ENCODE measurements at places on chromosomes 13 and 19.

- no peak for DNase-seq
Observed at GRCh38 chr13:51155776-51156515, 44.9 kb upstream of the C13orf42 start.

GRCh38 chr19:7856679-7857663 lies 17.2 kb downstream of the PRR36 start:
- DNase-seq: no peak

DNA sequence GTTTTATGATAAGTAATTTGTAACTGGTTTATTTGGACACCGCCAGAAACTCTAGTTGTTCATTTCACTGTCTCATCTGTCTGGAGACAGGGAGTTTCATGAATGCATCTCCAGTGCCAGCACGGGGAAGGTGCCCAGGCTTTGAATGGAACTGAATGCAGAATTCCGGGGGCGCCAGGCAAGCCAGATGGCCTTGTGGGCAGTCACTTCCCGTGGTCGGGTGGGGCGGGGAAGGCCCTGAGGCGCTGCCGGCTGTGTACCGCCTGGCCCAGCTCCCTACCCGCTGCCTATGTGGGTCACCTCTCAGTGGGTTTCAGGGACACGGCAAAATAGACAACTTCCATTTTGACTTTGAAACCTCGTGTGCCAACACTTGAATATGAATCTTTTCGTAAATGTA lies 28.8 kb upstream of the MCF2L start:
- no peak for DNase-seq

GRCh38 chr19:12880551-12881171 lies 588 bp downstream of the DNASE2 start:
- DNase-seq: no peak

DNA sequence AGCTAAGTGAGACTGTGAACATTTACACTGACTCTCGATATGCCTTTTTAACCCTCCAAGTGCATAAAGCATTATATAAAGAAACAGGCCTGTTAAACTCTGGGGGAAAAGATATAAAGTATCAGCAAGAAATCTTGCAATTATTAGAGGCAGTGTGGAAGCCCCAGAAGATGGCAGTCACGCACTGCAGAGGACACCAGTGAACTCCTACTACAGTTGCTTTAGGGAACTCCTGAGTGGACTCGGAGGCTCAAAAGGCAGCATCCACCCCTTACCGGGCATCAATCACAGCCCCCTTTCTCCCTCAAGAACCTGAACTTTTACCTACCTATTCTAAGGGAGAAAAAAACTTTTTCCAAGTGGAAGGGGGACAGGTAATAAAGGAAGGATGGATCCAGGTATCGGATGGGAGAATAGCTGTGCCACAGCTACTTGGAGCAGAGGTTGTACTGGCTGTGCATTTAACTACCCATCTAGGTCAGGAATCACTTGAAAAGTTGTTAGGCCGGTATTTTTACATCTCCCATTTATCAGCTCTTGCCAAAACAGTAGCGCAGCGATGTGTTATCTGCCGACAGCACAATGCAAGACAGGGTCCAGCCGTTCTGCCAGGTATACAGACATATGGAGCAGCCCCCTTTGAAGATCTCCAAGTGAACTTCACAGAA lies 80.1 kb downstream of the ZNF486 start:
- peak; percentile 28 for DNase-seq

- no peak for DNase-seq
Observed at GRCh38 chr13:37775871-37776270, 93.7 kb downstream of the TRPC4 start.

GRCh38 chr13:94020833-94021232 lies 458.6 kb downstream of the DCT start:
- DNase-seq: no peak

DNA sequence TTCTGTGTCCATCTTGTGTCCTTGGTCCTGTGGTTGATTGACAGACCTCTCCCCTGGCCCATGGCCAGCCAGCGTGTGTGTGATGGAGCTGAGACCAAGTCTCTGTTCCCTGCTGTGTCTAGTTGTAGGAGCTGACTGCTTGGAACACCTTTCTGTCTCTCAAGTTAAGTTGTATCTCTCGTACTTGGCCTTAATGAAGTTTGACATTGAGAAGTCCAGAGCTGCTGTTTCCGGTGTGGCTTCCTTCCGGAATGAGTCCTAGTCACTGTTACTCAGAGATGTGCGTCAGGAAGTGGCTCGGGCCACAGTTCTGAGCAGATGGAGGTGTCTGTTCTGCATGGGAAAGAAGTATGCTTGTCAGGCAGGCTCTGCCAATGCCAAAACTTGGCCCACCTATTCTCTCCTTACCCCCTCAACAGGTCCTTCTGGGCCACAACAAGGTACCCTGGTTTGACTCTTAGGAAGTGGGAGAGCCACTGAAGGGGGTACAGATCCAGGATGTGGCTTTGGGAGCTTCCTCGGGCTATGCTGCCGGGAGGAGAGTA lies 54.3 kb downstream of the GATAD2A start:
- peak; percentile 76 for DNase-seq

DNA sequence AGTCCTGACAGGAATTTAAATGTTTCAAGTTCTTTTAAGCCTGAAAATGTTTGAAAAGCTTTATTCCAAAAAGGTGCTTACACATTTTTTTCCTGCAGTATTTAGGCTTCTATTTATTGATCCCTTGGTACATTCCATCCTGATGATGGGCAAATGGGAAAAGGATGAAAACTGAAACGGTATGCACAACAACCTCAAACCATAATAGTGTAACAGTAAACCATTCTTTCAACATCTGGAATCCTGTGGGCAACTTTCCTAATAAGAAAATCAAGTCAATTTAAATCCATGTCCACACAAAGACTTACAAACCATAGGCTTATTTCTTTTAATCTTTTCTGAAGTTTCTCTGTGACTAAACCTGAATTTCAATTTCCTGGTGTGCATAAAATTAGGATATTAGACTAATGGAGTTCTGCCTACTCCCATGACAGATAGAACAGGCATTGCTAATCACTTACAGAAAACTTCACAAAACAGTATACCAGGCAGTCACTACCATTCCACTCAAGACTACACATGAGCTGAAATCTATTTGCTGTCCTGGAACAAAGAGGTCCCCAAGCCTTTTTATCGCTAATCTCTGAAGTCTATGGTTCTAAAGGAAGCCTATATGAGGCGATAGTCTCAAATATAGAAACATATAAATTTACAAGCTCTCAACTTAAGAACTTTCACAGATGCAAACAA lies 103.3 kb downstream of the DLEU7 start:
- DNase-seq: no peak

Data from CD4-positive, alpha-beta T cell treated with Interleukin-10 for 1 hour (primary cell).